Large intestine (tissue), 12 donors: ENCODE measurements at places on chromosomes 16 and 17. TPM values are rescaled to one million over a fixed set of nuclear protein-coding genes. Genes with fewer than 3 reads are reported as not detected.
A peak's percentile ranks its signal among the peaks of the same experiment; 100 is the strongest.

DNA sequence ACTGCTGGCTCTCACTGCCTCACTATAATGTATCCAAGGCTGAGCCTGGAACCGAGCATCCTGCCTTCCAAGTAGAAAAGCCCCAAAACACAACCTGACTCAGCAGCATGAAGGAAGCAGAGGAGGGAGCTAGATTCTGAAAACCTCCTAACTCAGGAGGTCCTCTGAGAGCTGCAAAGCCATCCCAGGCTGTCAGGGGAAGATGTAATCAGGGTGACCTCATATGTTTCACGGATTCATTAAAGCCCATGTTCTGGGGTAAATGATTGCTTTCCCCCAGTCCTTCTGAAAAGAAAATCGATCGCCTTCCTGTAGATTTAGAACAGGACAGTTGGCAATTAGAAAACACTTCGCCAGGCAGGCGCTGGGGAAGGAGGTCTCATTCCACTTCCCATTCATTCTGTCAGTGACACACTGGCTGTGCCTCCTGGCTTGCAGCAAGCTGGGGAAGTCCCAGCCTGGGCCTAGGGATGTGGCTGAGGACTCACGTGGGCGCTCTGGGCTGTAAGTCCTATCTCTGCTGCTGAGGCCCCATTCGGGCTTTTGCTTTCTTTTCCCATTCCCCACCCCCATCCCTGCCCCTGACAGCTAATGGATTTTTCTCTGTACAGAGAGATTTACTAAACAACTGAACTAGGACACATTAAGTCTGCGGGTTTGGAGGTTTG, 75.7 kb upstream of the TMEM132E start:
- peak; percentile 20 for DNase-seq

DNA sequence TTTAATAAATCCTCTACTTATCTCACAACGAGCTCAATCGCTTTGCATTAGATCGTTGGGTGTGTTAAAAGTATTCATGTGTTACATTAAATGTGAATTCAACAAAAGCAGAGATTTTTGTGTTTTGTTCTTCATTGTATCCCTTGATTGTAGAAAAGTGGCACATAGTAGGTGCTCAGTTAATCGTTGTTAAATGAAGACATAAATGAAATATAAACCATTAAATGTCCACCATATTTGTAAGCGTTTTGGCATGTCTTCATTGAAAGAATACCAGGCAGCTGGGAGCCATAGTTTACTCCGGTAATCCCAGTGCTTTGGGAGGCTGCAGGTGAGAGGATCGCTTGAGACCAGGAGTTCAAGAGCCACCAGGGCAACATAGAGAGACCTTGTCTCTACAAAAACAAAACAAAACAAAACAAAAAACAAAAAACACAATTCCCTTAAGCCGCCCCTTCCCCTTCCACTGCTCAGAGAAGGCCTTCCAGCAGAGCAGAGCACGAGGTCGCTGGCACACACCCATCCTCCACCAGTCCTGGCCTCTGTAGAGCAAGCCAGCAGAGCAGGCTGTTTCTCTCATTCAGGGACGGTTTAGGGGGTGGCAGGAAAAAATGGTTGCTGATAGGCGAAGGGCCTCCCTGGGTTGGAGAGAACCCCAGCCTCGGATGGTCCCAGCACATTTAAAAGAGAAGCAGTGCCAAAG, 673 bp upstream of the CHD9 start:
- DNase-seq: no peak

- no peak for DNase-seq
Measured at GRCh38 chr17:17512866-17513265, 16.7 kb upstream of the RASD1 start.

GRCh38 chr16:31206776-31207175, 4.2 kb upstream of the PYCARD start:
- no peak for DNase-seq

- peak; percentile 6 for DNase-seq
Measured at GRCh38 chr17:51461578-51462004, 201.2 kb downstream of the UTP18 start.

GRCh38 chr17:40952661-40953060, 14.1 kb downstream of the KRT39 start:
- no peak for DNase-seq

The PLEKHM1 gene
- polyA plus RNA-seq: 16.3 TPM

DNA sequence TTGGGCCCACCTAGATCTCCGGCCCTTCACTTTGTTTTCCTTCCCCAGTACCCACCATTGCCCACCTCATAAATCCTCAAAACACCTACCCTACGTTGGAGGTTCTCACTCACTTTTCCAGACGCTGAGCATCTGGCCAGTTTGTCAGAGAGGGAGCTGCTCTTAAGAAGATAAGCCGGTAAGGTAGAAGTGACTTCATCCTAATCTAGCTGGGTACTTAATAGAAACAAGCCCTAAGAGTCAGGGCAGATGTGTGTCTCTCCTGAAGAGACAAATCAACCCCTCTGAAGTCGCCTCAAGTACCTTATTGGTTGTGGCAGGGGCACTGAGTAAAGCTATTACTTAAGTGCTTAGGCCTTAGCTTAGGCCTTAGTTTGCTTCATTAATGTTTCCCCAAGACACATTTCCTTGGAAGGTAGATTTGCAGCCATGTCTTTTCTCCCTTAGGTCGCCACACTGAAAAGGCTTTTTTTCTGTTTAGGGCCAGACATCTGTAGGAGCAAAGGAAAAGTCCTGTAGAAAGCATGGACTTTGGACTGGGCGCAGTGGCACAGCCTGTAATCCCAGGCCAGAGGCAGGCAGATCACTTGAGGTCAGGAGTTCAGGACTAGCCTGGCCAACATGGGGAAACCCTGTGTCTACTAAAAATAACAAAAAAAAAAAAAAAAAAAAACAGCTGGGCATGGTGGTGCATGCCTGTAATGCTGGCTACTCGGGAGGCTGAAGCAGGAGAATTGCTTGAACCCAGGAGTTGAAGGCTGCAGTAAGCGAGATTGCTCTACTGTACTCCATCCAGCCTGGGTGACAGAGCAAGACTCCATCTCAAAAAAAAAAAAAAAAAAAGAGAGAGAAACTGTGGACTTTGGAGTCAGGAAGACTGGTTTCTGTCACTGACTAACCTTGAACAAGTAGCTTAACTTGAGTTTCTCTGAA, 1.0 kb downstream of the TACO1 start:
- DNase-seq: peak; percentile 51

The EFTUD2 gene
- polyA plus RNA-seq: 67.8 TPM

GRCh38 chr17:81090361-81091136, 55.6 kb downstream of the BAIAP2 start:
- peak; percentile 51 for DNase-seq

The RFWD3 gene
- 19.7 TPM for polyA plus RNA-seq

The LGALS9C gene
- 0.51 TPM for polyA plus RNA-seq

- no peak for DNase-seq
Measured at GRCh38 chr16:5438591-5438990, 341.0 kb upstream of the EEF2KMT start.

GRCh38 chr16:61590577-61590976, 445.7 kb downstream of the CDH8 start:
- no peak for DNase-seq

DNA sequence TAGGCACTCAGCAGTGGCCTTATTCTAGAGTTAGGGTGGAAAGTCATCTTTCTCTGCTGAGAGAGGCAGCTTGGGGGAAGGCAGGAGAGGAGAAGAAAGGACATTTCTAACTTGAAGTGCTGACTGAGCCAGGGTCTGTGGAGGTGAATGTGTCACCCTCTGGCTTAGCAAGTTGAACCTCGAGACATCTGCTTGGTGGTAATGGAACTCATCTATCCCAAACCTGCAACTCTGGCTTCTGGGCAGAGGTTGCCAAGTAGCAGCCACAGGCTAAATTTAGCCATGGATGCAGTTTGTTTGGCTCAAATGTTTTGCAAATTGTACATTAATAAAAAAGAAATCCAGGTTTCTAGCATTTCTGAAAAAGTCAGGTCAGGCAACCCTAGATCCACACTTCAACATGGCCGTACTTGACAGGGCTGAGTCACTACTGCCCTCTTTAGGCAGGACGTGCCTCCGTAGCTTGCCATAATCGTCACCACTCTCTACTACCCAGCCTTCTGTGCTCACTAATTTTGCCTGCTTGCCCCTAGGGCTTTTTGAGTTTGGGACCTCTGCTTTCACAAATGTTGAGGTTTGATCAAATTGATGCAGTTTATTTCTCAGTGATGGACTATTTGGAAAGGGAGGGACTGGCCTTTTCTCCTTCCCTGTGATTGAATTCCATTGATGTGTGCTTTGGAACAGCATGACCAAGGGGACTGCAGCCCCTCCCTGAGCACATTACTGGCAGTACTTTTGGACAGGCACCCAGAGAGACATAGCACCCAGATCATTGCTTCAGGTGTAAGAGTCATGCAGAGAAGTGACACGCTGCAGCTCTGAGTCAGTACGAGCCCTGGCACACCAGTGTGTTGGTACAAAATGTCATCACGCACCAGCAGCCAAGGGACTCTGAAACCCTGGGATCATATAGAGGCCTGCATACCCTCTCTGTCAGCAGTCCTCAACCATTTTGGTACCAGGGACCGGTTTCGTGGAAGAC, 5.2 kb downstream of the CDH13 start:
- no peak for DNase-seq

The KRTAP9-8 gene
- not detected for polyA plus RNA-seq

DNA sequence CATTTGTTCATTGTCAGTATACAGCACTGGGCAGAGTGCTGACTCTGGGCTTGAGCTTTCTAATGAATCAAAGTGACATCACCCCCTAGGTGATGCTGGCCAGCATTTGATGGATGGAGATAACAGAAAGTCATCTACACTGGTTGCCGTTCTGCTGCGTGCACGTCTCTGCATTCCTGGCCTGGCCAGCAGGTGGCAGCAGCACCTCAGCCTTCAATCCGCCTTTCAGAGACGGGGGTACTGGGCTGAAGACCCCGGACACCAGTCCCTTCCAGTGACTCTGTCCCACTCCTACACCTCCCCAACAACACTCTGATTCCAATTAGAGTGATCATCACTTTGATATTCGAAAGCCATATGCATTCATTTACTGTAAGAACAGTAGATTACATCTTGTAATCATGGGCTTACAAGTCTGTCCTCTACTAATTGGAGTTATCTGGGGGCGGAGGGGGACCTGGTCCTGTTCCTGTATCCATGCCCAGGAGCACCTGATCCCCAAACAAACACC, 6.0 kb downstream of the CPSF4L start:
- no peak for DNase-seq

DNA sequence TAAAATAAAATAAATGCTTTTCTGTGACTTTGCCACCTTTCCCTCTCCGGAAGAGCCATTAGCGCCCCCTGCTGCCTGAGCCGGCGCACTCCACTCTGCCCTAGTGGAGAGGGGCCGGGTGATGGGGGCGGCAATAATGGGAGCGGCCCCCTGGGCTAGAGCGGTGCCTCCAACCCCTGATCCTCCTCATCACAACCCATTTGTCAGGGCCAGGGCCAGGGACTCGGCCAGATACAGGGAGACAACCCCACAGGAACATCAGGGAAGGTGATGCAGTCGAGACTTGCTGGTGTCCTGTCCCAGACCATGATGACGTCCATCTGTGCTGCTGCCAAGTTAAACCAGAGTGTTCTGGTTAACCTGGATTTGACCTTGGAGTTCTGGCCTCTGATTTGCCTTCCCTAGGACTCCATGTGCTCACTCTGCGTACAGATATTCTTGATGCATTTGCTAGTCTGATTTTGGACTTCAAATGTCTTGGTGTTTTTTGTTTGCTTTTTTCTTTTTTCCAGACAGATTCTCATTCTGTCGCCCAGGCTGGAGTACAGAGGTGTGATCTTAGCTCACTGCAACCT, 46.1 kb upstream of the BPTF start:
- DNase-seq: peak; percentile 24

DNA sequence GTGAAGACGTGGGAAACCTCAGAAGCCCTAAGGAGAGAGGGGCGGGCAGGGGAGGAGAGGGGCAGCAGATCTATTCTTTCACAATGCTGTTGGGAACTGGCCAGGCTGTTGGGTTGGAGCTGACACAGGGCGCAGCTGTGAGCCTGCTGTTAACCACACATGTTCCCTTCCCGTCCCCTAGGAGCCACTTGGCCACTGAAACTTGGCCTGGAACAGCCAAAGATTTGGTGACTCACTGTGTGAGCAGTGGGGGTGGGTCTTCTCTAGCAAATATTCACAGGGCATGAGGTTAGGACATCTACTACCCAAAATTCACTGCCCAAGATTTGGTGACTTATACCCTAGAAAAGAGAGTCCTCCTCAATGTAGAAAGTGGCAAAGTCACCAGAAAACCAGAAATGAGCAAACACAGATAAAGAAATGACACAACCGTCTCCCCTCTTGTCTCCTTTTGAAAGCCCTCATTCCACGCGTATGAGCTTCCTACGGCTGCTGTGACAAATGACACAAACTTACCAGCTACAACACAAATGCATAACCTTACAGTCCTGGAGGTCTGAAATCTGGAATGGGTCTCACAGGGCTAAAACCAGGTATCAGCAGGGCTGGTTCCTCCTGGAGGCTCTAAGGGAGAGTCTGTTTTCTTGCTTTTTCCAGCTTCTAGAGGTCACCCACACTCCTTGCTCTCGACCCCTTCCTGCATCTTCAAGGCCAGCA, 6.3 kb downstream of the TBC1D16 start:
- no peak for DNase-seq

The ERN1 gene
- polyA plus RNA-seq: 10.3 TPM

GRCh38 chr17:17533901-17534441, 37.8 kb upstream of the RASD1 start:
- DNase-seq: peak; percentile 44

The CLEC19A gene
- not detected for polyA plus RNA-seq

DNA sequence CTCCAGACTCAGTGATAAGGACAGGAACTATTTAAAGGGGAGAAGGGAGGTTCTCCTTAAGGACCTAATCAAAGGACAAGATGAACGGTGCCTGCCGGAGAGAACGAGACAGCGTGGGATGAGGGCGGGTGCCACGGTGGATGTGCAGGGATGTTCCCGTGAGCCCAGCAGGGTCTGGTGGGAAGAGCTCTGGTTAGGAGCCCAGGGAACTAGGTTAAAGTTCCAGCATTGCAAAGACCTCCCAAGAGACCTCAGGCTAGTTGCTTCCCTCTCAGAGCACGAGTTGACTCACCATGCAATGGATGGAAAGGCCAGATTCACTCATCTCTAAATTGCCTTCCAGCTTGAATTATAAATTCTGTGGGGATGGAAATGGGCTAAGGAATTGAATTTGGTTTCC, 14.7 kb downstream of the CCR7 start:
- no peak for DNase-seq

DNA sequence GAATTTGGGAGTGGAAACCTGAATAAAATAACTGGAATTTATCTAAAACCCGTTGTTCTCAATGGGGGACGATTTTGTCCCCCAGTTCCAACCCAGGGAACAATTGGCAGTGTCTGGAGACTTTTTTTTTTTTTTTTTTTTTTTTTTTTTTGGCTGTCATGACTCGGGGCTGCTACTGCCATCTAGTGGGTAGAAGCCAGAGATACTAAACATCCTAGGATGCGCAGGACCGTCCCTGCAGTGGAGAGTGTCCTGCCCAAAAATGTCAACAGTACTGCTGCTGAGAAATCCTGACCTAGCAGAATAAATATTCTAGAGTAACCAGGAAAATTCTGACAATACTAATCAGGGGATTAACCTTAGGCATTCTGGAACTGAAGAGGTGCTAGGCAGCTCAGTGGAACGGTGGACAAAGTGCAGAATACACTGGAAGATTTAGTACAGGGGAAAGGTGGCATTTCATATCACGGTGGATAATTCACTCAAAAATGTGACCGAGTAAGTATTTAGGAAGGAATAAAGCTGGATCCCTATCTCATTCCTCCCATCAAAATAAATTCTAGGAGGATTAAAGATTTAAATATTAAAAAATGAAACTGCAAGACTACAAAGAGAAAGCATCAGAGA, 107.6 kb downstream of the SPECC1 start:
- peak; percentile 26 for DNase-seq
